RKO (cell line): ENCODE measurements at places on chromosomes 12 and 14.

DNA sequence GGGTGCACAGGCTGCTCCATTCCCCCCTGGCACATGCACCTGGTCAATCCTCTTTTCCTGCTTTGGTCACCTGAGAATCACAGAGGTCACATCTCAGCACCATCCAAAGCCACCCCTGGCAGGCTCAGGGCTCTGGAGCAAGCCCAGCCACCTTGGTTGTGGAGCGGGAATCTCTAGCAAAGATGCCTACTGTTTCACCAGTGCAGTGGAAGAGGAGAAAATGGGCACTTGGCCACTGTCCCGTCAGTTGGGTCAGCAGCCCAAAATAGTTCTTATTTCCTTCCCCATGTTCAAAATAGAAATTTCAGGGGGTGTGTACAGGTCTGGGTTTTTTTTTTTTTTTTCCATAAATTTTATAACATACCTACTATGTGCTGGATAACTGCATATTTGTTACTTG, 18.3 kb downstream of the RTL1 start:
- DNase-seq: no peak

- DNase-seq: no peak
These were observed 5.0 kb downstream of the HIF1A start for GRCh38 chr14:61700104-61700886.

DNA sequence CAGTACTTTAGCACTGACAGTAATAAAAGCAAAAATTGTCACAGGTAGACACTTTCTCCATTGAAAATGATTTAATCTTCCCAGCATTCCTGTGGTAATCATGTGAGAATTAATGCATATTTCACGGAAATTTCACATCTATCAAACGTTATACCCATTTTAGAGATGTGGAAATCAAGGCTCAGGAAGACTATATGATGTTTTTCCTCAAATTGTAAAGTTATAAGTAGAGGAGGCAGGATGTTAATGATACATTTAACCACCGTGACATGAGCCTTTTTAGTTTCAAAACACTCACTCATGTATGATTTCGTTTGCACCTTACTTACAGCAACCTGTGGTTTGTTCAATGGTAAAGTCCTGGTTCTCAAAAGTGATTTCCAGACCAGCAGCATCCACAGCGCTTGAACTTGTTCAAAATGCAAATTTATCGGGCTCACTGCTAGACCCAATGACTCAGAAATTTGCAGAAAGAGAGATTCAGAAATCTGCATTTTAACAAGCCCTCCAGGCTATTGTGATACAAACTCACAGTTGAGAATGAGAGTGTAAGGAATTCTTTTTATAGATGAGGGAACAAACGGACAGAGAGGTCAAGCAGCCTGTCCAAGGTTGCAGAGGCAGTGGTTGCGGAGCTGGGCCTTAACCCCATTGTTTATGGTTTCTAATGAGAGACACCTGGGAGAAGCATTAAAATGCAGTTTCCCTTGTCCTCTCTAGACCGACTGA, 654.8 kb upstream of the TBX3 start:
- no peak for DNase-seq

- no peak for DNase-seq
These were observed 250.2 kb downstream of the C12orf50 start for GRCh38 chr12:87779016-87779415.

DNA sequence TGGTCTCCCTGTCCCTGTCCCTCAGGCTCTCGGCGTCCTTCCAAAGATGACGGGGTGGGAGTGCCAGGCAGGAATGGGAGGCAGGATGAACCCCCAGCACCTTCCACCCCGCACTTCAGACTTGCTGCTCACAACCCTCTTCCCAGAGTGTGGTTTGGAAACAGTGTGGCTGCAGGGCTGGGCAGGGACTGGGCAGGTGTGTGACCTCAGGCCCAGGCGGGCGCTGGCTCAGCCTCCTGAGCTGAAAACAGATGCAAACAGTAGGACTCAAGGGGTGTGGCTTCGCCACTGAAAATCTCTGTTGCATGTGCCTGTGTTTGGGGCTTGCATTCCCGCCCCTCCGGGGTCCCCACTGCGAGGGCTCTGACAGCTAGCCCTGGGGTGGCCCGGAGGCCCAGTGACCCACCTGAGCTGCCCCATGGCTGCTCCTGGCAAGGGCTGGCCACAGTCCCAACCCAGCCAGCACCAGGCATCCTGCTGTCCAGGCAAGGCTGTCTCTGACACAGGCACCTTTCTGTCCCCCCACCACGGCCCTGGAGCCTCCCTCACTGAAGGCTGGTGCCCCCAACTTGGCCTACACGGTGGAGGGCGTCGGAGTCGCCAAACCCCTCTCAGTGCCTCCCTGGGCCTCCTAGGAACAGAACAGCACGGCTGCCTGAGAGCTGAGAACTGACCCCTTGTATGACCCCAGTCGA, 46.1 kb downstream of the BEGAIN start:
- DNase-seq: no peak

GRCh38 chr12:65787056-65787865, 37.0 kb upstream of the HMGA2 start:
- DNase-seq: no peak

- DNase-seq: no peak
These were observed 197.1 kb downstream of the BTG1 start for GRCh38 chr12:91948504-91948903.

DNA sequence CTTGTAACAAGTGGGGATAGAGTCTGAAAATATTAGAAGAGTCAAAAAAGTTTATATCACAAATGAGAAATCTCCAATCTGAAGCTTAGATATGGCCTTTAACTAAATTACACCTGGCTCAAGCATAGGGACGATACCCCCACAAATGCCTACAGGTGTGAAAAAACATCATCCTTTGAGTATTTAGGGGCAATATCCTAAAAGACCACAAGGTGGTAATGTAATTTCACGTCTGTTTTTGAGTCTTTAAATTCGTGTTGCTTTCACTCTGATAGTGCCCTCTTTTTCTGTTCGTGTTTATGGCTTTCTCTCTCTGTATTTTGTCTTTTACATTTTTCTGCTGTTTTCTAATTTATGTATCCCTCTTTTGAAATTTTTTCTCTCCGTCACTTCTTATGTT, 84.3 kb downstream of the ETNK1 start:
- DNase-seq: peak; percentile 42

- peak; percentile 64 for DNase-seq
These were observed 24.0 kb upstream of the LGR5 start for GRCh38 chr12:71415336-71416231.

GRCh38 chr12:12788675-12789368, 3.4 kb downstream of the APOLD1 start:
- peak; percentile 88 for DNase-seq

DNA sequence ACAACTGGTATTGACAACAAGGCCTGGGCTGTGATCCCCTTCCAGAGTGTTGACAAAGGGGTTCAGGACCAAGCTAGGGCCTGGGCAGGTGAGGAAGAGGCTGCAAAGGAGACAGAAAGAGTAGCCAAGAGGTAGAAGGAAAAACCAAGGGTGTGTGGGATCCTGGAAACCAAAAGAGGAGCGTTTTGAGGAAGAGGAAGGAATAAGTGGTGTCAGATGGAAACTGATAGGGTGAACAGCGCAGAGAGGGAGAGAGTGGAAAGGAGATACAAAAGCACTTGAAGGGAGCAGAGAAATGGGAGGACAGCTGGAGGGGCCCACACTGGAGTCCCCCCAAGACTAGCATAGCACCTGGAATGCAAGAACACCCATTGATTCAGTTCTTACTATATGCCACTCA, 8.3 kb upstream of the HVCN1 start:
- no peak for DNase-seq

GRCh38 chr12:62846491-62846890, 88.5 kb downstream of the PPM1H start:
- DNase-seq: no peak

DNA sequence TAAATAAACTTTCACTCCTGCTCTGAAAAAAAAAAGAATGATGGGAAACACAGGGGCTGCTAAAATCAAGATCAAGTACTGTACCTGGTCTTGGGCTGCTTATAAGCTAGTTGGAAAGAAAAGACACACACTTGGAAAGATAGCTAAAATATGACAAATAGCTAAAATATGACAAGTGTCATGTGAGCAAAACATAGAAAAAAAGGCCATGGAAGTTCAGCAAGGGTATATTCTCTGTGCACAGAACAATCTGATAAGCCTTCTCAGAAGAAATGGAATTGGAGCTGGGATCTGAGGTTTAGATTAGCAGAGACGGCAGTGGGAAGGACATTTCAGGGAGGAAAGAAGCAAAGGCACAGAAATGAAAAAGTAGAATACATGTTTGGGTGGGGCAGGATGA, 126.2 kb upstream of the PMCH start:
- DNase-seq: no peak

GRCh38 chr12:88752183-88752582, 171.9 kb upstream of the KITLG start:
- DNase-seq: no peak

- no peak for DNase-seq
These were observed 89.2 kb downstream of the PRMT8 start for GRCh38 chr12:3580094-3580749.

DNA sequence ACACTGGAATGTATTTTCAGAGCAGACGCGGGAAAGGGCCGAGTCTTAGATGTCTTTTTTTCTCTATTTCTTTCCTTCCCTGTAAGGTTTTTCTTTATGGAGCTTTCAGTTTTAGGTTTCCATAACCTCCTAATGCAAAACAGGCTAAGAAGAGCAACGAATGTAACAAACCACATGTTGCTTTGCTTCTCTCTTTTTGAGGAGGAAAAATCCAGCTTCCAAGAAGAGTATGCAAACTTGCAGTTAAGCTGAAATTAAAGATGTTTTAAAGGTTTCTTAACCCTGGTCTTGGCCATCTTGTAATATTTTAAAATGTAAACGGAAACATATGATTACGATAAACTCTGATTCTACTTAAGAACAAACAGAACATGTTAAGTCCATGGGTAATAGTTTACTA, 86.9 kb downstream of the PRICKLE1 start:
- no peak for DNase-seq

DNA sequence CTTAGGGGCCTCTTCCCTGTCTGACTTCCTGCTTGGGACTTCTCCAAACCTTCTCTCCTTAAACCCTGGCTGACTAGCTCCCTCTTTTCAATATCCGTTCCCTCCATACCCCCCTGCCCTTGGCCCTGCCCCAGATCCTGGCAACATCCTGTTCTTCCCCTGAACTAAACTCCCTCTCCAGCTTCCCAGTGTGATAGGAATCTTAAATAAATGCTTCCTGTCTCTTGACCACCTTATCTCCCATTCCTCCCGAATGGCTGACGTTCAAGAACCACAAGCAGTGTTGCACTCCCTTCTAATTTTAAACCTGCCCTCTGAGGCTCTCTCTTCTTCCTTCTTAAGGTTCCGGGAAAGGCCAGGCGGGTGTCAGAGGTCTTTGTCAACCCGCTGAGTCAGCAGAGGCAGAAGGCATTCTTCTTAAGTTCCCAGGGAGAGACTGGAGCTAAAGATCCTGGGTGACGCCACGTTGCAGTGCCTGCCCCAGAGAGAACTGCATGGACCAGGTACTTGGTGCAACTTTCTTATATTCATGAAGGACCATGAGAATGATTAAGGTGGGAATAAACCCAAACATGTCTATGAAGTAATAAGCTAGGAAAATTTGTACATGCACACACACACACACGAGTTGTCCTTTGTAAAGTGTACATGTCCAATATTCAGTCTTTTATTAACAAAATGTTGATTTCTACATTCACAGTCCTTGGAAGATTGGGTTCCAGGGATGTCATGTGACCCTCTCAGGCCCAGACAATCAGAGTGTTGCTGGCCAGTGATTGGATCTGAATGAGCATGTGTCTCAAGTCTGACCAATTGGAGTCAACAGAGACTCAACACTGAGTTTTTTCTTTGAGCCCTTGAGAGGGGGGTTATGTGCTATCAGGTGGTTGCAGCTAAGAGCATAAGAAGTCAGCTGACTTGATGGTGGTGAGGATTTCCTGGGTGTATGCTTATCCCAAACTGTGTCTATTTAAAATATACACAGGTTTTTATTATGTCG, 420.2 kb upstream of the TBX3 start:
- no peak for DNase-seq
